ENCODE measurements at places on chromosomes 5 and 9.
A peak's percentile ranks its signal among the peaks of the same experiment; 100 is the strongest.

- DNase-seq: no peak
These were observed 184.1 kb downstream of the CCDC192 start for GRCh38 chr5:127887282-127887681.

DNA sequence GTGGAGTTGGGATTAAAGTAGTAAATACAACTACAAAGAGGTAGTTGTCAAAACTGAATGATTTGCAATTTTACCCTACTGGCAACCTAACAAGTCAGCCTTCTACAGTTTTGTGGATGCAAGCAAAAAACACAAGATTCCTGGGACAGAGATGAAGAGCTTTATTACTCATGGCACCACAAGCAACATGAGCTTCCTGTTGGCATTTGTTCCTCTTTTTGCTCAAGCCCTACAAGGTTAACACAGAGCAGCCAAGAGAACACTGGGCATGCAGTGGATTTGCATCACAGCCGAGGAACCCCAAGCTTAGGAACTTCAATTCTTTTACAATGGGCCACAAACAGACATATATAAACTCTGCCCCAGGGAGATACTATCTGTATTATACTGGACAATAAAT, 28.8 kb upstream of the DMAC1 start:
- peak; percentile 36 for DNase-seq

DNA sequence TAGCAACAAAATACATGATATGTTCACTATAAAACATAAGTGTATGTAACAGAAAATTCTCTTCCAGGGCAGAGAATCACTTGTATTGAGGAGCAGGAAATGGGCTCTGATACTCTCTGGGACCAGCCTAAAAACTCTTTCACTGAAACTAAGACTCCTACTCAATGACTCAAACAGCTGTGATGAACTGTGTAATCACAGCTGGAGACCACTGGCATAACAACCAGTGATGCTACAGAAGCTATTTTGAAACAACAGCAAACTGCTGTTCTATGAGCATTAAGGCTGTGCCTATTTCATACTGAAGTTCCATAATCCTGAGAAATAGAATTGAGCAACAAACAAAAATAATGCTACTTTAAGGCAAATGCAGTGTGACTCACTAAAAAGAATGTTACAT, 594.0 kb downstream of the HINT1 start:
- DNase-seq: no peak

- no peak for DNase-seq
These were observed 274.4 kb downstream of the EFNA5 start for GRCh38 chr5:107396351-107396690.

GRCh38 chr5:135364421-135365262, 34.4 kb downstream of the MACROH2A1 start:
- no peak for DNase-seq

GRCh38 chr9:876425-876824, 34.9 kb downstream of the DMRT1 start:
- no peak for DNase-seq

DNA sequence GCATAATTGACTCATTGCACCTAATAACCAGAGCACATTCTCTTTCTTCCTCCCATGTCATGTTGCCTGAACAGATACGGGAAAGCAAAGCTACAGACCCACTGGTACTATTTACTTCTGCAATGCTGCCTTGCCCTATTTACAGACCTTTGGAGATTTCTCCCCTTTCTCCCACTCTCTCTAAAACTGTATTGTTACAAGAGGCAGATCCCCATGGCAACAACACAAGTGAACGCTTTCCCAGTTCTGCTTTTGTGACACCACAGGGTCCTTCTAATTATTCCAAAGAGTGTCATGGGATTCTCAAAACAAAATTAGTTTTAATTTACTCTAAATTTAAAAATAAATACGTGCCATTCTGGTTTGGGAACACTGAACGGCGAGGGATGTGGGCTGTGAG, 104.7 kb downstream of the KCTD16 start:
- DNase-seq: no peak

DNA sequence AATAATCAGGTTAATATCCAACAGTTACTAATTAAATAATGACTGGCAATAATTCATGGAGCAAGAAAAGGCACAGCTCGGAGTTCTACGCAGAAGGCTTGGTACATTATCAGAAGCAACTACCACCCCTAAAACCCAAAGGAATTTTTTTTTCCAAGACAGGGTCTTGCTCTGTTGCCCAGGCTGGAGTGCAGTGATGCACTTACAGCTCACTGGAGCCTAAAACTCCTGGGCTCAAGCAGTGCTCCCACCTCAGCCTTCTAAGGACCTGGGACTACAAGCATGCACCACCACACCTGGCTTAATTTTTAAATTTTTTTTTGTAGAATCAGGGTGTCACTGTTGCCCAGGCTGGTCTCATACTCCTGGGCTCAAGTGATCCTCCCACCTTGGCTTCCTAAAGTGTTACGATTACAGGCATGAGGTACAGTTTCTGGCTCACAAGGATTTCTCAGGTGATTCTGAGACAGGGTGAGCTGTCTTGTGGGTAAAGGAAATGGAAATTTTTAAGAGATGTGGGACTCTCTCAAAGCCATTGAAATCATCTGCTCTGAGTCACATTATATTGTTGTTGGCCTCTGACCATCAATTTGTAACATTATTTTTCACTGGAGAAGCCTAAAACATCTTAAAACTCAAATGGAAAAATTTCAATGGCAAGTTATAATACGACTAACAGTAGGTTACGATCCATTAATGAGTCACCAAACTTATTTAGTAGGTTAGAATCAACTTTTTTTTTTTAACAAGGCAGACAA, 19.7 kb upstream of the HSDL2 start:
- DNase-seq: no peak

- DNase-seq: peak; percentile 40
These were observed 261.2 kb upstream of the ANKRD55 start for GRCh38 chr5:56494300-56494731.

GRCh38 chr5:140391312-140391711, 10.3 kb upstream of the ANKHD1 start:
- no peak for DNase-seq

- DNase-seq: no peak
These were observed 173.1 kb downstream of the PLPPR1 start for GRCh38 chr9:101201630-101202029.

GRCh38 chr5:146345578-146346366, 7.1 kb downstream of the POU4F3 start:
- DNase-seq: no peak

DNA sequence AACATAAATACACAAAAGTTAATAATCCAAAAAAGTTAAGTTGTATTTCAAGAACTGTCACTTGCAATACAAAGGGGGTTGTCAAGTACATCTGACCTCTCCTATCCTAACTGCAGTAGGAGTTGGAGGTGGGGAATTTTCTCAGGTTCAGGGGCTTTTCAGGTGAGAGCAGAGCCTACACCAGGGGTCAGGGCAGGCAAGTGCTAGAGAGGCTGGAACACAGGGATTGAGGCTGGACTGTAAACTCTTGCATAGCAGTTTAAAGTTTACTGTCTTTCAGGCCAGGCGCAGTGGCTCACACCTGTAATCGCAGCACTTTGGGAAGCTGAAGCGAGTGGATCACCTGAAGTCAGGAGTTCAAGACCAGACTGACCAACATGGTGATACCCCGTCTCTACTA, 25.4 kb upstream of the RASGRF2 start:
- DNase-seq: no peak

DNA sequence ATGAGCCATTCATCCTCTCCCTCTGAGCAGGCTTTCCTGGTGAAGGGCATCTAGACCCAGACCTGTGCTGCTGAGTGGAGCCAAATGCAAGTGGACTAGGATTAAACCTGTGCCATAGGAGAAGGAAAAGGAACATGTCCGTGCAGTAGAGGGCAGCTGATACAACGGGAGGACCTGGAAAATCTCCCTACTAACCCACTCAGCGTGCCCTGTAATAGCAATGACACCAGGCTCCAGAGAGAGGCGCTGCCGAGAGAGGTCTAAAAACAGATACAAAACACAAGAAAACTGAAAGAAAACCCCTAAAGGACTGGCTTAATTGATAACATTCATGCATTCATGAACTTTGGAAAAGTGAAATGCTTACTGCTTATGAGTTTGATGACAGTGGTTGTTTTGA, 60.8 kb downstream of the PFDN1 start:
- no peak for DNase-seq

DNA sequence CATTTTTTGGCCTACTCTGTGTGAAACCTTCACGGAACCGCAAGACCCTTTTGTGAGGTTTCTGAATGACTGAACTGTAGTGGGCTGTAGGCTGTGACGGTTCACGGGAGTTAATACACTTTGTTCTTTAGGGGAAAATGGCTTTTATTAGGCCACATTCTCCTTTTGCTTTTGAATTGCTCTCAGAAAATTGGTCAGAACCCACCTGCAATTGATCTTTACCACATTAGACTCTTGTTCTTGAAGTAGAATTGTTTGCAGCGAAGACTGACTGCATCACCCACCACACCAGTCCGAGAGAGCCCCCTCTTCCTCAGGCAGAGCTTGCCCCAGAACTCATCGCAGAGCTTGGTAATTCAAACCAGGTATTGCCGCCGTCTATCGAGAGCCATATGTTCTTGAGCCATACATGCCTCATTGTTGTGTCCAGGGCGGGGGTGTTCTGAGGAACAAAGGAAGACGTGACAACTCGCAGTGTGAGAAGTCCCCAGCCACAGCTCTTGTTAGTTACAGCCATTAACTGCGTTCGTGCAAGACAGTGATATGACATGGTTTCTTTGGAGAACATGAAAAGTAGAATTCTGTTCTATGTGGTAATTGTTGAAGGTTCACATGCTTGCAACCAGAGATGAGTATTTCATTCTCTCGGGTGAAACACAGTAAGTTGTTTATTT, 166.4 kb upstream of the OTULINL start:
- DNase-seq: no peak

DNA sequence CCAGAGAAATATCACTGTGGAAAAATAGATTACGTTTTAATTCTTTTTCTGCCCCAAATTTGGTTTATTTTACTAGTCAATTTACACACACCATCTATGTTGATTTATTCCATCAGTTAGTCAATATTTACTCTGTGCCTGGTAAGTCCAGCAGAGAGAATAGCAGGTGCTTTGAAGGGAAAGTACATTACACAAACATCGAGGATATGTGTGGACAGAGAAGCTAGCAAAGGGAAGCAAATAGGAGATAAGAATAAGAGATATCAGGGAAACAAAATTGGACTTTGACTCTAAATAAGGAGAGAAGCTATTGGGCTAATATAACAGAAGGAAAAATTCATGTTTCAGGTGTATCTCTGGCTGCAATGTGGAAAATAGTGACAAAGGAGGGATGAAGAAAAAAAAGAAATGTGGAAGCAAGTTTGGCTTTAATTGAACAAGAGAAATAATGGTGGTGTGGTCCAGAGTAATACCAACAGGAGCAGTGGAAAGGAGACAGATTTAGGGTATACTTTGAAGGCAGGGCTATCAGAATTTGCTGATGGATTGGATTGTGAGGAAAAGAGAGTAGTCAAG, 587.7 kb upstream of the CDH6 start:
- DNase-seq: no peak

DNA sequence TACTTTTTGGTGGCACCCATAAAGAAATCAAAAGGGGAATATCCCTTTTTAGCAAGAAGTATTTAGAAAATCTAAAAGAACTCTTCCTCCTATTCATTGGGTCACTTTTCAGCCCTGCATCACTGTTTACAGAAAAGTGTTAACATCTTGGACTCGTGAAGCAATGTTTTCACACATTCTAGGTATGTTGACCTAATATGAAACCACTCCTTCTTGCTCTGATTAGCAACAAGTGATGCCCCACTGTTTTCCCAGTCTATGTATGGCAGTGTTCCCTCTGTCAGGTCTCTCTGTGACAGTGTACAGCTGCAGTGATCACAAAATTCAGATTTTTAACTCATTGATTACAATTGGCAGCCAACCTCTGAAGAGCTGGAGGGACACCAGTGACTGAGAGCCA, 148.2 kb upstream of the SLC12A2 start:
- DNase-seq: no peak

- DNase-seq: no peak
These were observed 27.6 kb downstream of the TBC1D2 start for GRCh38 chr9:98227883-98228282.

DNA sequence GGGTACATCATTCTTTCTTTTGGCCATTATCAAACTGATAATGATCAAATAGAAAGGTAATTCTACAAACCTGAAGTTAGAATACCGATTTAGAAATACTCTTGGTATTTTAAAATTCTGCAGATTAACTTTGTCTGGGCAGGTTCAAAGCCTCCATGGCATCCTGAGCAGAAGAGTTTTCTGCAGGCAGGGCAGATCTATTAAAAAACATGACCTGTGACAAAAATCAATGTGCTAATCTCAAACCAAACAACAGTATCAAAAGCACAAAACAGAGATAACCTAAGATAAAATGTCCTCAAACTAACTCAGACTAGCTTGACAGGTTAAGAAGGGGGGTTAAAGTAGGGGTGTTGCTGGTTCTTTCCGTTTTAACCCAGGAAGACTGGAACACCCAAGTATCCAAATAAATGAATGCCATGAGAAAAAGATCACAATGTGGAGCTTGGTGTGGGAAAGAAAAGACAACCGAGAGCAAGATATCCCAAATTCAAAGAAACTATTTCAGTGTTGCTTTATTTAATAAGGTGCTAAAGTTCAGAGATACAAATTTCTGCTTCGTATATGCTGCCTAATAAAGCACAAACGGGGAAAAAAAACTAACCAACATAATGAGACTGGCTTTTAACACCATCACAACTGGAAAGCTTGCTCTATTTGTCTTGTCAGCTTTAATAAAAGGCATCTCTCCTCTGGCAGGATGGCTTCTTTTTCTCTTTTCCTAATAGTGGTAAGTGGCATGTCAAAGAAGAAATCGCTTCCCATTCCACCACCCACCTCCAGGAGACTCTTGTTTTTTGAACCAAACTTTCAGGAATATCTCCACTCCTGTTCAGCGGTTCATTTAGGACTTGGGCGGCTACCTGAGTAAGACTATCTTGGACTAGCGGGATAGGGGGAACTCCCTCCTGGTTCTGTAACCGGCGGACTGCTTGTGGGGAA, 2.3 kb downstream of the EFNA5 start:
- no peak for DNase-seq

GRCh38 chr5:59769832-59770231, 123.7 kb downstream of the PDE4D start:
- no peak for DNase-seq

GRCh38 chr5:55236800-55237199, 3.4 kb upstream of the CCNO start:
- DNase-seq: no peak

GRCh38 chr5:139403418-139403786, 487 bp downstream of the SPATA24 start:
- DNase-seq: no peak

All from Kasumi-1 (cell line).